T-helper 2 cell (primary cell): ENCODE measurements at places on chromosomes 6 and 20.

DNA sequence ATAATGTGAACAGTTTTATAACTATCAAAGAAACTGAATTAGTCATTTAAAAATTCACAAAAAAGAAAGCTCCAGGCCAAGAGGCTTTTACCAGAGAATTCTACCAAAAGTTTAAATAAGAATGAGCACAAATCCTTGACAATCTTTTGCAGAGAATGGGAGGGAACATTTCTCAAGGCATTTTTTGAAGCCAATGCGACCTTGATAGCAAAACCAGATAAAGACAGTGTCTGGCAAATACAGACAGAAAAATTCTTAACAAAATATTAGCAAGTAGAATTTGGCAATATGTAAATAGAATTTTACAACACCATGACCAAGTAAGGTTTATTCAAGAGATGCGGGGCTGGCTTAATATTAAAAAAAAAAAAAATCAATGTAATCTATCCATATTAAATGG is 41.7 kb downstream of the RNF24 start:
- no peak for DNase-seq

- DNase-seq, result no peak
Measured at GRCh38 chr6:16355238-16355637, 116.9 kb downstream of the GMPR start.

- no peak for DNase-seq
Measured at GRCh38 chr20:11266571-11266970, 592.8 kb upstream of the JAG1 start.

DNA sequence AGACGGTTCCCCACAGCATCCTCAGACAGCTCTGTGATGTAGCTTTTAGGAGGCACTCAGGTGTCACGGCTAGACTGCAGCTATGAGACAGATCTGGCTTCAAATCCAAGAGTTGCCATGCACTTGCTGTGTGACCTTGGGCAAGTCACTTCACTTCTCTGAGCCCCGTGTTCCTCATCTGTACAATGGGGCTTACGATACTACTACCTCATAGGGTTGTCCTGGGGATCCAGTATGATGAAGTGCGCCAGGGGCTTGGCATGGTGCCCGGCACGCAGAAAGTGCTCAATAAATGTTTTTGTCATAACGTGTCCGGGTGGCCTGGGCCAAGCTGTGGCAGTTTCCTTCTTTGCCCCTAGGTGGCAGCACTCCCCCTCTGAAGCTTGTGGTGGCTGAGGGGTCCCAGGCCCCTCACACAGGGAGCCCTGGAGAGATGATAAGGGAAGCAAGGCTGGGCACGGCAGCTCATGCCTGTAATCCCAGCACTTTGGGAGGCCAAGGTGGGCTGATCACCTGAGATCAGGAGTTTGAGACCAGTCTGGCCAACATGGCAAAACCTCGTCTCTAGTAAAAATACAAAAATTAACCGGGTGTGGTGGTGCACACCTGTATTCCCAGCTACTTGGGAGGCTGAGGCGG is 19.1 kb upstream of the CHMP4B start:
- DNase-seq, result peak; percentile 43

DNA sequence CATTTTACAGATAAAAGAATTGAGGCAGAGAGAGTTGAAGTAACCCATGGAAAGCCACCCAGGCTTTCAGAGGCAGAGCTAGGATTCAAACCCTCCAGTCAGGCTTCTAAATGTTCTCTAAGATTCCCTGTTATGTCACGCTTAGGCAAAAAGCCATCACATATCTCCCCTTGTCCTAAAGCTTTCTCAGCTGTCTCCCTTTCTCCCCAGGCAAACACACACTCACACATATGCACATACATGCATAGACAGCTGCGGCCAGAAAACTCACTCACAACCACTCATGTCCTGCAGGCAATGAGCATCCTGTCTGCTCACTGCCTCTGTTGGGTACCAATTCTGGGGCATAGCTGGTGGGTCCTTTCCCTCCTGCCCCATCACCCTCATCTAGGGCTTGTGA is 595.9 kb upstream of the CHD6 start:
- no peak for DNase-seq

DNA sequence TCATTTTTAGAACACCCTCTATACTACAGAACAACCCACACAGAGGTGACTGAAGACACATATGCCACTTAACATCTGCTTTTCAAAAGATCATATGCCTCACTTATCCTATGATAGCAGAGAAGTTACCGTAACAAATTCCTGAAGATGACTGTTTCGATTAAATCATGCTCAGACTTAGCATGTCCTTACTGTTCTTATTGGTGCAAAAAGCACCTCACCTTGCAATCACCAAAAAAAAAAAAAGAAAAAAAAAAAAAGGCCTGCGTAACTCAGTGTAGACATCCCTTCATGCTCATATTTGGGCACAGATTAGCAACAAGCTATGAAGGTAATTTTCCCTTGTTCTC is 17.7 kb upstream of the DST start:
- no peak for DNase-seq

GRCh38 chr20:57008217-57008616 is 258.2 kb downstream of the BMP7 start:
- no peak for DNase-seq

- no peak for DNase-seq
Measured at GRCh38 chr20:45821947-45822346, 5.2 kb downstream of the TNNC2 start.

DNA sequence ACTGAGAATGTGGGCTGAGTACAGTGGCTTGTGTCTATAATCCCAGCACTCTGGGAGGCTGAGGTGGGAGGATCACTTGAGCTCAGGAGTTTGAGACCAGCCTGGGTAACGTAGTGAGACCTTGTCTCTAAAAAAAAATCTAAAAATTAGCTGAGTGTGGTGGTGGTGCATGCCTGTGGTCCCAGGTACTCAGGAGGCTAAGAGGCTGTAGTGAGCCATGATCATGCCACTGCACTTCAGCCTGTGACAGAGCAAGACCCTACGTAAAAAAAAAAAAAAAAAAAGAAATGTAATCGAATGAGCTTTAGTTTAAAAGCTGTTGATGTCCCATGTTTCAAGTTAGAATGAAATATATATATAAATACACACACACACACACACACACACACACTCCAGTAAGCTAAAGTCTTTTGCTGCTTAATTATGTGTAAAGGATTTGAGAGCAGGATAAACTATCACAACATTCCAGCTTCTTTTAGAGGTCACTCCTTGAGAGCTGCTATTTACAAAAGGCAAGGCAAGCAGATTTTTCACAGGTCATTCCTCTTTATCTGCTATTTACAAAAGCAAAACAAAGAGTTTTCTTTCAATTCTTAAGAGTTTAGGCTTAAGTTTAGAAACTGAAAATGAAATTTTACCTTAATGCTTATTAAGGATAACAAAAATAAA is 4.7 kb upstream of the MICAL1 start:
- no peak for DNase-seq
